CD14-positive monocyte (primary cell): ENCODE measurements at places on chromosomes 2 and 18. TPM values are rescaled to one million over a fixed set of nuclear protein-coding genes. Genes with fewer than 3 reads are reported as not detected.

DNA sequence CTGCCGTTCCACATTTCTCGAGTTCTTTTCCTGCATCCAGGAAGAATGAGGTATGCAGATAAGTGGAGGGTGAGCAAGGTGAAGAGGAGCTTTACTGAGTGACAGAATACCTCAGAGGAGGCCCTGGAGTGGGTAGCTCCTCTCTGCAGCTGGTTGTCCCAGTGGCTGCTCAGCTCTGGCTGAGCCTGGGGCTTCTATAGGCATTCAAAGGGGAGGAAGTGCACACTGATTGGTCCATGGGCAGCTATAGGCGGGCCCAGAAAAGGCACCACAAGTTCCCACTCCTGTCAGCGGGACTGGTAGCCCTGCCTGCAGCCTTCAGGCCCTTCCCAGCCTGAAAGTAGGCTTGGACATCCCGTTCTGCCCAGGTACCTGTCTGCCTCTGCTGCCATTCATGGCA is 94.7 kb downstream of the DOK6 start:
- DNase-seq = no peak

DNA sequence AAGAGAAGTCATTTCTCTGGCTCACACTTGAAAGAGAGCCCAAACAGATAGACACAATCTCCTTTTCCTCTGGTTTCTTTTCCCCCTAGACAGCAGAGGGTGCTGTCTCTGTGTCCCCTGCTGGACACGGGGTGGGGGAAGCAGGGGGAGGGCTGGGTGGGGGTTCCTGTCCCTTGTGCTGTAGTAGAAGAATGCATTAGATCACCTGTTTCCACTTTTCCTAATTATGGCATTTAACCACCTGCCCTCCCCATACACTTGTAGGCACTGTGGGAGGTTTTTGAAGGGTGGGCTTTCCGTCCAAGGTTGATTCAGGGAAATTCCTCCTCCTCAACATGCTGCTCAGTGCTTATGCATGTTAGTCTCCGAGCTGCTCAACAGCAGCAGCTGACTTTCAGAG is 206.2 kb upstream of the EPAS1 start:
- DNase-seq = no peak

DNA sequence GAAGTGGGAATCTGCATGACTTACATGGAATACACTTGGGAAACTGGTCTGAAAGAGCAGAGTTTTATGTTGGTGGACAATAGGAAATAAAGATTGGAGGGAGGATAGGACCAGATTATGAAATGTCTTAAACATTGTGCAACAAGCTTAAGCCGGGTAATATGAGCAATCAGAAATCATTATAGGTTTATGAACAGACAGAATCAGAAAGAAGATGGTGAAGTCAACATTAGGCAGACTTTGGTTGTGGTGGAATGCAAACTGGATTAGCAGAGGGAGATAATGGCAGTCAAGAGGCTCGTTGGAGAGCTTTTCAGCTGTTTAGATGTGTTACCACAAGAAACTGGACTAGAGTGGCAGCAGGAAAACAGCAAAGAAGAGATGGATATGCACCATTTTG is 43.5 kb downstream of the CRIM1 start:
- DNase-seq = no peak

DNA sequence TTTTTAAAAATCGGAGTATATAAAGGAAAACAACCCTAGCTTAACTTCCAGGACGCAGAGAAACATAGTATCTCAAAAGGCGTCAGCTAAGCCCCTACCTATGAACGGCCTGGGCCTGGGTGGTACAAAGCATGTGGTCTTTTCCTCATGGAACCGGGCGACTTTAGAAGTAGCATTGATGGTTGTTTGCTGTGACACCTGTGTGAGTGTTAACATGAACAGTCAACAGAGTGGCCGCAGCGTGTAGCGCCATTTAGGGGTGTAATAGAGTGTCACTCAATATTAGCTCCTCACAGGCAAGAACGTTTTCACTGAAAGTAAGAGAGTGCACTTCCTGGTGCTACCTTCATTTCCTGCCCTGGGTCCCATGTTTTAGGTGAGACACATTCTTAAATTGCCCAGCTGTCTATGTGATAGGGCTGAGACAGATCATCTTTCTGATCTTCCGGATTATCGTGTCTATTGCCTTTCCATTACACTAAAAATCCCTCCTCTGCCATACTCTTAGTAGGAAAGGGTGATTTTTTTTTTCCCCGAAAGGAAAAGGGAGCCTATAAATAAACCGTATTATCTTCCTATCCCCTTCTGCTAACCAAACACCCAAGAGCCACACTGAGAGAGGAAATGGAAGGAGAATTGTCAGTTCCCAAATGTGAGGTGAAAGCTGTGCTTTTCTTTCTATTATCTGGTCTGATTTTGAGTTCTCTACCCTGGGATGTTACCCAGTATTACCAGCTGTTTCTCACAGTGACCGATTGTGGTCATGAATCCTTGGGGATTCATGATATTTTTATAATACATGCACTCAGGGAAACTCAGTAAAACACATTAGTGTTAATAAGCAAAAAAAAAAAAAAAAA is 1.3 kb downstream of the GORASP2 start:
- DNase-seq = peak; percentile 3

DNA sequence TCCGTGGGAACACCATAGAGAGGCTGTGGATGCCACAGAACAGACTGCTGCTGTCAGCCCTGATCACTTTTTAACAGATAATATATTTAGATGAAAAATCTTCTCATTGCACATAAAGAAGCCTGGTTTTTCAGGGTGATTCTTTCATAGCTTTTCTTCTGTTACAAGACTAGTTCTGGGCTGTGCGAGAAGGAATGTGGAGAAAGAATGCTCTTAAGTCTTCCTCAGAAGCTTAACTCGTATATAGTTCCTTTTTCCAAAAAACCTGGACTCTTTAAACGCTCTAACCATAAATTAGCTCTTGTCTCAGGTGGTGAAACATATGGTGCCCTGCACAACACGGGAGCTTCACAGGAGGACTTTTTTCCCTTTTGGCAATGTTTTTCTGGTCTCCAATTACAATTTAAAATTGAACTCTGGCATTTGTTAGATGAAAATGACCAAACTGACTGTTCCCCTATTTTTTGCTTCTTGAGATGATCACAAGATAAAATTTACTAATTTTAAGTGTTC is 125.9 kb upstream of the SMAD7 start:
- DNase-seq = no peak

GRCh38 chr2:207394812-207395534 is 134.8 kb upstream of the CREB1 start:
- DNase-seq = no peak

GRCh38 chr2:167759531-167759930 is 487.9 kb downstream of the STK39 start:
- DNase-seq = no peak

DNA sequence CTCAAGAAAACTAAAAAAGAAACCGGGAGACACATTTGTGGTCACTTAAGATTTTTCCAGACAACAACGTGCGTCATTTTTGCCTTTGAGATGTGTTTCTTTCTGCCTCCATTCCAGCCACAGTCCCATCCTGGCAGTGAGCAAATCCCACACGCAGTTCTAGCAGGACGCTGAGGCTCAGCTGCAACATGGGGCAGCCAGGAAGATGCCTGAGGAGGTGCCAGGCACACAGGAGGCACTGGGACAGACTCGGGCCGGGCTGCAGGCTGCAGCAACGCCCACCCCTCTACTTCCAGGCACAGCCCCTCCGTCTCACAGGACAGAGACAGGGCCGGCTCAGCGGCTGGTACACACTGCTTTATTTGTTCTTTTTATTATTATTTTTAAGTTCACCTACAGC is 13.1 kb downstream of the KLF11 start:
- DNase-seq = no peak

- DNase-seq = no peak
These were observed 39.5 kb downstream of the COX7A2L start for GRCh38 chr2:42321452-42322064.

GRCh38 chr18:48991319-48991660 is 40.5 kb upstream of the SMAD7 start:
- no peak for DNase-seq

DNA sequence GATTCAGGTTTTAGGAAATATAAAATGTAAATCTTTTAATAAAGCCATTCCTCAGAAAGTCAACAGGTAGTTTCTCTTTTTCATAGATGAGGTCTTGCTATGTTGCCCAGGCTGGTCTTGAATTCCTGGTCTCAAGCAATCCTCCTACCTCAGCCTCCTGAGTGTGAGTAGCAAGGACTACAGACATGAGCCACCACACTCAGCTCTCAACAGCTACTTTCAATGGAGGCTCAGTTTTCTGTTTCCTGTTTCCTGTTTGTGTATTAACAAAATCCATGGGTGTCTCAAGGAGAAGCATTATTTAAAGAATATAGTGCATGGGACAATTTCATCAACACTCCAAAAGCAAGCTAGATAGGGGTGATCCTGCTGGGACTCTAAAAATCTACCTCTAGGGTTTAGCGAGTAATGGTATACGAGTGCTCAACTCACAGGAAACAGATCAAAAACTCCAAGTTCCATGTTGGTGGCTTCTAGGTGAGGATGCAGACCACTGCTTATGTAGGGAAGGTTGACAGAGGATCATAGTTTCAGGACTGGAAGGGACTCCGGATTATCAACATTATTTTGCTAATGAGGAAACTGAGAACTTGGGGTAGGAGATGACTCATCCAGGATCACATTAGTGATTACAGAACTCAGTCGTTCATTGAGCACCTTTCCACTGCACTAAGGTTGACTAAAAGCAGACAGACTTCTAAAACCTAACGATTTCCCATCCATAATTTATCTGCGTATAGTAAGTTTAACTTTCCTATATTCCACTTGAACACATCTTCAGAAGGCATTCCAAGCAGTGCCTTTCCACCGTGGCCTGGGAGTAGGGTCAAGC is 61.7 kb upstream of the WIPF1 start:
- no peak for DNase-seq

DNA sequence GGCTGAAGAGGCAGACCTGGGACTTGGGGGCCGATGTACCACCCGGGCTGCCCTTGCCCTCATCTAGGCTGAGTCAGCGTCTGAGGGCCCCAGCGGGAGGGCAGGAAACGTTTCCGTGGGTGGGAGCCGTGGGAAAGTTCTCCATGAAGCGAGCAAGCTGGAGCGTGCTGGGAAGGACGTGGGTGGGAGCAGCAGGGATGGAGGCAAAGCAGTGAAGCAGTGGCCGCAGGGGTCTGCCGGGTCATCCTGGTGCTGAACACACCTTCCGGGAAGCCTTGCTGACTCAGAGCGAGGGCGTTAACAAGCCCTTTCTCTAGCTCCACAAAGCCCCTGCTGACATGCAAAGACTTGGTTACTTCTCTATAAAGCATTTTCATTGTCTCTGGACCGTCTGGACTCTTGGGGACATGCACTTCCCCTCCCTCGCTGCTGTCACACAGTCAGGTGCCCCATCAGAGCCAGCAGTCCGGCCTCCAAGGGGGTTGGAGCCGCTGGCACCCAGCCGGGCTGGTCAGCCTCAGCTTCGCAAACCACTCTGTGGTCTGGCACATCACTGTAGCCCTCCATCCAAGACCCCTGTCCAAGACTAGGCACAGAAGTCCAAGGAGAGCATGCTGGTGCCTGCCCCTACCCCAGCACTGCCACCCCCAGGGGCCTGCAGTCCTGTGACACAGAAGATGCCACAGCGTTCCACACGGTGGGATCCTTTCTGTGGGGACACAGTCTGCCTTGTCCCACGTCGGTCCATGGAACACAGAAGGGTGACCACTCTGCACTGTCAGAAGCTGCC is 115.1 kb upstream of the GPC1 start:
- DNase-seq = no peak

- DNase-seq = no peak
These were observed 99.2 kb downstream of the POLR1A start for GRCh38 chr2:86006524-86006923.

GRCh38 chr18:41134426-41134825 is 820.6 kb upstream of the PIK3C3 start:
- no peak for DNase-seq

DNA sequence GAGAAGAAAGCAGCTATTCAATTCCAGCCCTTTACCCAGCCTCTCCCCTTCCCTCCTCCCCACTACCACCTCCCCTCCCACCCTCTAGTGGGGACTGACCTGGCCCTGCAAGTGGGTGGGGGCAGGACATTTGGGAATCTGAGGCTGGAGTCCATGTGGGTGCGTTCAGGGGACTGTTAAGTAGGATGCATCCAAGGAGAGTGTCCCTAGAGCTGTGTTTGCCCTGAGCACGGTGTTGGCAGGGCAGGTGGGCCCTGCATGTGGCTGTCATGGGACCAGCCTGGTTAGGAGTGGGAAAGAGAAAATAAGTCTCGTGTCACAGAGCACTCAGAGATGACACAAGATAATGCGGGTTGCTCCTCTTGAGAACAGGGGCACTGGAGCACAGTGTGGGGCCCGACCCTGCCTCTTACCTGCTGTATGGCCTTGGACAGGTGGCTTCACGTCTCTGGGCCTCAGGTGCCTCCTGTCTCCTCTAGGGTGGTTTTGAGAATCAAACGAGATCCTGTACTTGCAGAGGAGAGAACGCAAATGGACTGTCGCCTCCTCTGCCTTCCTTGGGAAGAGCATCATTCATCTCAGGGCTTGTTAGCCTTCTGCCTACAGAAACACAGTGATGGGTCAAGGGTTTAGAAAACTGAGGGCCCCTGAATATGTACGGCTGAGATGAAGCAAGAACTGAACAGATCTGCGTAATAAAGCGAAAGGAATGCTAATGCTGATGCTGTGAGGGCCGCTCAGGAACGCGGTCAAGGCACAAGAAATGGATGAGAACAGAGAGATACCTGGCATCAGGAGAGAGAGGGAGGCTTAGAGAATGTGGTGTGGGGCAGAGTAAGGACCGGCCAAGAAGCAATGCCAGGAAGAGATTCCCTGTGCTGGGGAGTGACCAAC is 187.7 kb upstream of the HAAO start:
- no peak for DNase-seq

- DNase-seq = no peak
These were observed 83.4 kb downstream of the TTC27 start for GRCh38 chr2:32711219-32711618.

DNA sequence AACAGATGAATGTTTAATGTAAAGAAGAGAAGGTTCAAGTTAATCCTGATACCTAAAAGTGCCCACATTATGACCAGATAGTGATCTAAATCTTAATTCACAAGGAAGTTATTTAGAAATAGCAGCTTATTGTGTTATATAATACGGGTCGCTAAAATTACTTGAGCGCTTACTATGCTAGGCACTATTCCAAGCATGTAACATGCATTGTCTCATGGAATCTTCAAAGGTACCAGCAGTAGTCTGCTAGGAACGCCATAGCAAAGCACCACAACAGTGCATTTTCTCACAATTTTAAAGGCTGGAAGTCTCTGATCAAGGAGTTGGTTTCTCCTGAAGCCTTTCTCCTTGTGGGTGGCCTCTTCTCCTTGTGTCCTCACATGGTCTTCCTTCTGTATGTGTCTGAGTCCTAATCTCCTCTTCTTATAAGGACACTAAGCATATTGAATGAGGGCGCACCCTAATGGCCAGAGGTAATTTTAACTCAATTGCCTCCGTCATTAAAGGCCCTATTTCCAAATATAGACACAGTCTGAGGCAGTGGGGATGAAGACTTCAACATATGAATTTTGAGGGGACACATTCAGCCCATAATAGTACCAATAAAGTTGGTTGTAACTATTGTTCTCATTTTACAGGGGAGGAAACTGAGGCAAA is 118.4 kb downstream of the LRRC30 start:
- DNase-seq = no peak

CLHC1 gene
- polyA plus RNA-seq = 0.86 and 5.0 TPM in 2 replicates

RIT2 gene
- not detected in 2 replicates for polyA plus RNA-seq

DSG1 gene
- not detected in 2 replicates for polyA plus RNA-seq

SH3BP4 gene
- 1.6 TPM for polyA plus RNA-seq

TRPM8 gene
- not detected for polyA plus RNA-seq

FBLN7 gene
- not detected for polyA plus RNA-seq

UGT1A4 gene
- polyA plus RNA-seq = not detected

MC5R gene
- polyA plus RNA-seq = not detected in 2 replicates
